KG1 (cell line): ENCODE measurements at places on chromosomes 2 and 18.
A peak's percentile ranks its signal among the peaks of the same experiment; 100 is the strongest.

DNA sequence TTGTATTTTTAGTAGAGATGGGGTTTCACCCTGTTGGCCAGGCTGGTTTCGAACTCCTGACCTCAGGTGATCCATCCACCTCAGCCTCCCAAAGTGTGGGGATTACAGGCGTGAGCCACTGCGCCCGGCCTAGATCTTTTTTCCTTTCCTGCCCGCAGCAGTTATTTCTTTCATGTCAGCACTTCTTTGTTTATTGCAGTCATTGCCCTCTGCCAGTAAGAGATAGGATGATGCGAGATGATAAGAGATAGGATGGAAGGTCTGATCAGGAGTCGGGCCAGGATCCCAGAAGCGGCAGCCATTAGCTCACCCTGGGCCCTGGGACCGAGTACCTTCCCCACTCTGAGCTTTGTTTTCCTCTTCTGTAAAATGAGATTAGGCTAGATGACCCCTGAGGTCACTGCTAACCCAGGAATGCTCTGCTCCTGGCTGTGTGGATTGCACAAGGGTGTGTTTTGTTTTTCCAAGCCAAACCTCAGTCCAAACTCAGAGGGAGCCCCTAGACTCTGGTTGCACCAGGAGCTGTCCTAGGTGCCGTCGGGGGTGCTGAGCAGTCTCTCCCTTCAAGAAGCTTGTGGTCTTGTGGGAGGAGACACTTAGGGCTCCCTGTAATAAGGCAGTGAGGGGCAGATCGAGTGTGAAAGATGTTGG lies 63.3 kb downstream of the LPIN1 start:
- no peak for DNase-seq

DNA sequence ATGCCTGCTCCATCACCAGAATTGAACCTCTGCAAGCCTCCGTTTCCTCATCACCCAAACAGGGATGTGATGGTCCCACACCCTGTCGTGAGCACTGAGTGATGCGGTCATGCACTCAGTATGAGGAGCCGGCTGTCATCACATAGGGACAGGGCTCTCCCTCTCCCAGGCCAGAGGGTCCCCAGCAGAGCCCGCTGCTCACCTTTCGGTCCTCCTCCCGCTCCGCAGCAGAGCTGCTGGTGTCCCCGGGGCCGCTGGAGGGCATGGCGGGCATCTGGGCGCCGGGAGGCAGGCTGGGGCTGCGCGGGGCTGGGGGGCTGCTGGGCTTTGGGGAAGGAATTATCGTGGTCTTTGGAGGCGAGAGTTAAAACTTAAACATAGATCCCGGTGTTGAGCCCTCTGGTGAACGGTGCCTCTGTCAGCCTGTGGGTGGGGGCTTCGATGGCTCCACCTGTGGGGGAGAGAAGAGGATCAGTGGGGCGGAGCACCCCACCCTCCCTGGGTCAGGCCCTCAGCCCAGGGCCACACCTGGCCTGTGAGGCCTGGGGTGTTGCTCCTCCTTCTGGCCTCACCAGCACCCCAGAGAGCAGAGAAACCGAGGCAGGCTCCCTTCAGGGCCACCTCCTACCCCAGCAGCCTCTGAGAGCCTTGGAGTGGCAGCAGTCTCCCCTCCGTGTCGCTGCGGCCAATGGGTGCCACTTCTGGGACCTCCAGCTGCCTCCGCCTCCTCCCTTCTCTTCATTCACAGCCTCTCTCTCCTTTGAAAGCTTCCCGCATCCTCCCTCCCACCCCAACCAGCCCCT lies 27.8 kb downstream of the DNMT3A start:
- DNase-seq = no peak

DNA sequence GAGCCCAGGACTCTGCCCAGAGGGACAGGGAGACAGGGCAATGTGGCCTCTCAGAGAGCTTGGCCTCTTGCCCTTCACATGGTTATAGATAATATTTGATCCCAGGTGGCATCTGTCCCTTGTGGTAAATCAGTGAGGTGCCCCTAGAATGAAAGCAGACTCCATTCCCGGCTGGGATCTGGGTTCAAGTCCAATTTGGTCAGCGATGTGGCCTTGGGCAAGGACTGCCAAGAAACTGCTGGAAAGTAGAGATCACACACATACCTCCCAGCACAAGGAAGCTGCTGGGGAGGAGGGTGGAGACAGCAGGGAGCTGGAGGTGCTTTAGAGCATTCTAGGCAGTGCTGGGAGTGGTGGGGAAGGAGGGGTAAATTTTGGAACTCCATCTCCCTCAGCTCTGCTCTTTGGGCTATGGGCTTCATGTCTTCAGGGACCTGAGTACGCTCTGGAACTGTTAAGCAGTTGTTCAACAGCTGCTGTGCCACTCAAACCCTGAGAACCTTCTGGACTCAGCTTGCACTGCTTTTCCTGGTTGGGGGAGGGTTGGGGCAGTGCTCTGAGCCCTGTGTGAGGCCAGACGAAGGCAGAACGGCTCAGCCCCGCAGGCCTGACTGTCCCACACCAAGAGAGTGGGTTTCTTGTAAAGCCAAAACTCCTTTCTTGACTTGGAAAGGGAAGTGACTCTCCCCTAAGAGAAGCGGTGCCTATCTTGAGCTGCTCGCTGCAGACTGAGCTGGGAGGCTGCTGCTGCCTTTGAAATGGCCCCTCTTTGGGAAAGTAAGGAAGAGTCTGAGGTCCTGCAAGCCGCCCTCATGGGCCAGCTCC lies 23.0 kb downstream of the INPP5D start:
- DNase-seq = no peak

GRCh38 chr2:102110171-102110570 lies 32.4 kb upstream of the IL1R1 start:
- DNase-seq = no peak

DNA sequence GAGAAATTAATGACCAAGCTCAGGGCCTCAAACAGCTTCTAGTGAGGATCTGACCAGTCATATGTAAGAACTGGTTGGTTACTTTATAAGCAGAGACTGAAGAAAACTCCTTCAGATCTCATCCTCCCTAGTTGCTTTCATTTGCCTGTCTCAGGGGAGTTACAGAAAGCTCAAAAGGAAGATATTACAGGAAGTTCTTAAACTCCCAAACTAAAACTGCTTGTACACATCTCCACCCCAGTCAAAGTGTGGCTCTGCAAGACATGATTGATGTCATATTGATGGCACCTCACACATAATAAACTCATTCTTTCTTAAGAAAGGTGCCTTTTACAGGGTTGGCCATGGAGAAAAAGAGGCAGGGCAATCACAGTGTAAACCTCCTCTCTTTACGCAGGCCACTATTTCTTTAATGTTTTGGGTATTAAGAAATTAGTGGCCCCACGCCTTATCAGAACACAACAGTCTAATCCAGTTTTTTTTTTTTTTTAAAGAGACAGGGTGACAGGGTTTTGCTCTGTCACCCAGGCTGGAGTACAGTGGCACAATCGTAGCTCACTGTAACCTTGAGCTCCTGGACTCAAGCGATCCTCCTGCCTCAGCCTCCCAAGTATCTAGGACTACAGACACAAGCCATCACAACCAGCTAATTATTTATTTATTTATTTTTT lies 62.6 kb upstream of the STK17B start:
- peak; percentile 25 for DNase-seq
